Nucleus accumbens (tissue), 56 donors: ENCODE measurements at places on chromosomes 16 and 17.

GRCh38 chr17:44467108-44467507 lies 36.1 kb downstream of the GPATCH8 start:
- no peak for DNase-seq

GRCh38 chr17:28038802-28039201 lies 3.7 kb upstream of the NLK start:
- DNase-seq: no peak

- no peak for DNase-seq
These were observed 9.1 kb downstream of the TAOK2 start for GRCh38 chr16:29982560-29983419.

DNA sequence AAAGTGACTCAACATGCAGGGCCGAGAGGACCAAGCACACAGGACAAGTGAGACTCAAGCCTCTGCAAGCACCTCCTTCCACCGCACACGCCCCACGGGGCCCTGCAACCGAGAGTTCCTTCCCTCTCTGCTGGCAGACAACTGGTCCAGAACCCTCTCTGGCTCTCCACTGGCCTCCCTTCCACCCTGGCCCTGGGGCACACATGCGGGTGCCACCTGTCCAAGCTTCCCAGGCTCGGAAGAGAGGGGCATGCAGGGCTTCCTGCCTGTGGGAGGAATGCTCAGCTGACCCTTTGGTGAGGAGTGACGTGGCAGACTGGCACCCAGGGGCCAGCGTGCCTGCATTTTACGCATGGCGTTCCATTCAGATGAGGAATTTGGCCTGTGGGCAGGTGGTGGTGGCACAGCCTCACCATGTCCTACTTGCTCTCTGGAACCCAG lies 59.8 kb downstream of the PIPOX start:
- DNase-seq: no peak

GRCh38 chr17:7262935-7263800 lies 890 bp upstream of the CLDN7 start:
- no peak for DNase-seq

GRCh38 chr16:83004868-83005652 lies 378.3 kb downstream of the CDH13 start:
- no peak for DNase-seq

DNA sequence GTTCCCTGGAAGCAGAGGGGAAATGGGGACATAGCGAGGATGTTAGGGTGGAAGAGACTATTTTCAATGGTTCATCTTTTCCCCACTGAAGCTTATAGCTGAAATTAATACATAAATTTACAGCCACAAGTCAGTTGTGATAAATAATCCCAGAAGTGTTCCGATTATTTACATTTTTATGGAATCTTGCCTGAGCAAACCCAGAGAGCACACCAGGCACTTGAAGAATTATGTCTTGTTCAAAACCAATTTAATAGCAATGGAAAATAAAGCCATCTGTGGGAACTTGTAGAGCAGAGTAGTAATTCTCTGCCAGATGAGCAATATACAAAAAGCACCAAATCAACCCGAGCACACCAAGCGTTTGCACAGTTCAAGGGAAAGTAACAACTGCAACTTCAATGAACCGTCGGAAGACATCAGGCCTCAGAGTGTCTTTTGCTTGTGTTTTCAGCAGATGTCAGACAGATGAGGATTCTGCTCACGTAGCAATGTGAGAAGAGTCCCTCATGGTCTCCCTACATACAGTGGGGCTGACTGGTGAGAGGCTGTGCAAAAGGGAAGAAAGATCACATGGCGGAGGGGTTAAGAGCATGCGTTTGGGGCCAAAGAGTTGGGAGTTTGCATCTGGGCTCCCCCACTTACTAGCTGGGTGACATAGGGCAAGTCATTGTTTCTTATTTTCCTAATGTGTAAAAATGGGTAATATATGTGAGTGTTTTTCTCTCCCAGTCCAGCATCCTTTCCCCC lies 148.7 kb upstream of the HS3ST2 start:
- no peak for DNase-seq

DNA sequence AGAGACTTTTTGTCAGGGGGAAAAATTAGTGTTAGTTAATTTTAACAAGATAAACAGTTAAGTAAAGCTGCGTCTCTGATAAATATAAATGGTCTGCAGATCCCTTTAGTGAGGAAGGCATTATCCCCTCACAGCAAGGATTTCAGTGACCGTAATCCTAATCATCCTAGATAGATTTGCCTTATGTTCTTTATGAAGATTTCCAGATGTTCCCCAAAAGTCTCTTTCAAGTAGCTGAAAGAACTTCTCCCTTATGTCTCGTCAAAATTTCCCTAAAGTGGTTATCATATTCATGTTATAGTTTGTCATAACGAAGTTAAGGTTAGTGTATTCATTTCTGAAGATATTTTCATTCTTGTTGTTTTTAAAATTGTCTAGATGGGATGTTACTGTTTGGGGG lies 5.6 kb downstream of the MOSMO start:
- DNase-seq: no peak

- no peak for DNase-seq
These were observed 16.5 kb downstream of the TSPOAP1 start for GRCh38 chr17:58312021-58312630.

DNA sequence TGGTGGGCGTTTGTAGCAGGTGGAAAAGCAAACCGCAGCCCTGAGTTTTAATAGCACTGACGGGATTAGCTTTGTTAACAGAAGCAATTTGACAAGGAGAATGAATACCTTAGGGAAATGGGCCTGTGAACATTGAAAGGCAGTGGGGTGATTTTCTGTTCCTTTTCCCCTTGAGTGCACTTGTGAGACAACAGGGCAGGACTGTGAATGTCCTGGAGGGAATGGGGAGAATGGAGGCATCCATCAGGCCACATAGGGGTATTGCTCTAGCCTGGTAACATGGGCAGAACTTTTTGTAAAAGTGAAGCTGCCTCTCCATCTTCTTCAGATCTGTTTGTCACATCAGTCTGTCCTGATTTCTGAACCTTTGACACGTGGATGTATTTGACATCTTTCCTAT lies 26.2 kb downstream of the USP43 start:
- DNase-seq: no peak

DNA sequence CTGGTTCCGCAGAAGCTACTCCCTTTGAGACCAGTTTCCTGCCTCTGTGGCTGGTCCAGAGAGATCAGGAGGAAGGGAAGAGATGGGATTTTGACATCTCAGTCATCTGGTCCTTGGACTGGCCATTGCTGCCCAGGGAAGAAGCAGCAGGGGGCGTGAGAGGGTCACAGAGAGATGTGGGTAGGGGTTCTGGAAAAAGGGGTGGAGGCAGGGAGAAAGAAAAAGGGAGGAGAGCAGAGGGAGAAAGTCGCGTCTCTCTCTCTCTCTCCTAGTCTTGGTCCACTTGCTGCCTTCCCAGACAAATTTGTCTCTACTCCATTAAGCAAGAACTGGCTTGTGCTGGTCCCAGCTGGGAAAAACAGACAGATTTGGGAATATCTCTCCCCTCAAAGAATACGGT lies 4.4 kb downstream of the SHBG start:
- DNase-seq: no peak

DNA sequence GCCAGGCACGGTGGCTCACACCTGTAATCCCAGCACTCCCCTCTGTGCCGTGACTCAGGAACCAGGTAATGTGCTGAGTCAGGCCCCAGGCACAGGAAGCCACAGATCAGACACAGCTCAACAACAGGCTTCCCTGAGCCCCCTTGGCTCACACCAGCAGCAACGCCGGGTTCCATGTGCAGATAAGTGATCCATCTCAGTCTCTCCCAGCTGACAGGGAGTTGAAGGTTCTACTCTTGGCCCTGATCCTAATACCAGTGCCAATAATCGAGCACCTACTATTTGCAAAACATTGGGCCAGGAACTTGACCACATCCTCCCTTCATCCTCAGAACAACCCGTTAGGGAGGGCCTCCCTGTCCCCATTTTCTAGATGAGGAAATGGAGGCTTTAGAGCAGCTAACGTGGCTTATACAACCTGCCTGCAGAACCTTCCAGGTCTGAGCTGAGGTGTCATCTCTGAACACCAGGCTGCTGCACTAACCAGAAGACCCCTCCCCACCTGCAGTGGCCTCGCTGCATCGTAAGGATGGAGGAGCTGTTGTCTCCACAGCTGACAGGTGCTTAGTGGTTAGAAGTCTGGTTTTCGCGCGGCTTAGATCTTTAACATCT lies 64.8 kb upstream of the AMZ2 start:
- no peak for DNase-seq

DNA sequence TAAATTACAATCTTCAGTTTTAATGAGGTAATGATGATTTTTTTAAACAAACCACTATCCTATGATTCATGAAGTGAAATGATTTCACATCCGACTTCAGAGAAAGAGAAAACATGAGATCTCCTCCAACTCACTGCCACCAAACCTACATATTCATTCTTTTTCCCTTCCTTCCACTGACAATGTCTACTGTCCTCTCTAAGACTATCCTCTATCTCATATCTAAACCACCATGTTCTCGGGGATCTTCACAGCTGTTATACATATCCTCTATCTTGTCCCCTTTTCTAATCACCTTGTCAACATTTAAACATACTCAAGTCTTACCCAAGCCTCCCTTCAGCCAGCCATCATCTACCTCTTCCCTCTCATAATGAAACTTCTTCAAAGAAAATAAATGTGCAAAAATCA lies 53.5 kb downstream of the SMURF2 start:
- no peak for DNase-seq

DNA sequence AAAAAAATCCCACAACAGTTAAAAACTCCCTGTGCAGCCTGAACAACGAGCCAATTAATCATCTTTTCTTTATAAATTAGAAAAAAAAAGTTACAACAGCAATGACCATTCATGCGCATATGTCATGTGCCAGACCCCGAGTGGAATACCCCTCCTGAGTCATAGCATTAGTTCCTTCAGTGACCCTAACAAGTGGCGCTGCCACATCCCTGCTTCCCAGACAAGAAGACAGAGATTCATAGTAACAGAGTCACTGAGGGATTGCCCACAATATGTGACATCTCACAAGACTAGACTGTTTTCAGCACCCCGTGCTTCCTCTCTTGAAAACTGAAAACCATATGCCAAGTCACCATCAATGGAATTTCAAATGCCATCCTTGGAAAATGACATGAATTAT lies 7.9 kb downstream of the UMOD start:
- DNase-seq: no peak

DNA sequence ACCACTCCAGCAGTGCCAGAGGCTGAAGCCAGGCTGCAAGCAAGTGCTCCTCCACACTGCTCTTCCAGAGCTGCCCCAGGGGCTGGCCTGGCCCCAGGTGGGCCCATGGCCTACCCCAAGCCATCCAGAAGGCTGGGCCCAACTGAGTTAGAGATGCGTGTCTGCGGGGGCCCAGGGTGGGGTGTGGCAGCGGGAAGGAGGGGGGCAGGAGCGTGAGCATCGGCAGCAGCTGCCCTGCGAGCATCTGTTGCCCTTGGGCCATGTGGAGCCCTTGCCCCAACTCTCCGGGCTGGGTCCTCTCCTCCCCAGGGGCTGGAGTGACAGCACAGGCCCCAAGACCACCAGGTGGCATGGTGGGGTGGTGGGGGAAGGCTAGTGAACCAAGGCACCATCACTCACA lies 7.3 kb upstream of the SREBF1 start:
- DNase-seq: no peak

- no peak for DNase-seq
These were observed 2.0 kb upstream of the SEPHS2 start for GRCh38 chr16:30447512-30448226.

- no peak for DNase-seq
These were observed 6.1 kb downstream of the ZNF319 start for GRCh38 chr16:57994361-57994760.

- no peak for DNase-seq
These were observed 59.8 kb downstream of the NEUROD2 start for GRCh38 chr17:39547713-39548478.

DNA sequence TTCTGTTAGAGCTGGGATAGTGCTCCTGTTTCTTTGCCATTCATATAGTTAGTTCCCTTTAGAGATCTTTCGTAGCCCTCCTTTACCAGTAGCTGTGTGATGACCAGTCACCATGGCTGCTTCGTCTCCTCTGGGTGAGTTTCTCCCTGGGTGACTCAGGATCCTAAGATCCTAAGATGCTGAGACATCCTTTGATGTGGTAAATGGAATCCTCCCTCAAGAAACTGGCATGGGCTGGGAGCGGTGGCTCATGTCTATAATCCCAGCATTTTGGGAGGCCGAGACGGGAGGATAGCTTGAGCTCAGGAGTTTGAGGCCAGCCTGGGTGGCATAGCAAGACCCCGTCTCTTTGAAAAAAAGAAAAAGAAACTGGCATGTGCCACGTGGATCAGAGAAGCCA lies 5.9 kb downstream of the PHAF1 start:
- no peak for DNase-seq

- DNase-seq: no peak
These were observed 3.0 kb upstream of the CD68 start for GRCh38 chr17:7576432-7576937.

DNA sequence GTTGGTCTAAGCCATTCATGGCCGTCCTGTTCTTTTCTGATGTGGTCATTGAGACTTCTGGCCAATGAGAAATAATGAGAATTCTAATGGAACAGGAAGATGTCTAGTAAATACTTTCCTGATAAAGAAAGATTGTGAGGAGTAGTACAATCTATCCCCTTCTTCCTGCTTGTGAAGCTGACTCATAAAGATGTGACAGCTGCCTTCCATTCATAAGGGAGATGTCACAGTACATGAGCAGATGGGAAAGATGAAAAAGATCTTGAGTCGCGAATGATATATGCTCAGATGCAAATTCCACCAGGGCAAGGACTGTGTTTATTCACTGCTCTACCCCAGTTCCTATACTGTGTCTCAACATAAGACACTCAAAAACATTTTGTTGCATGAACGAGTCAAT lies 111.7 kb upstream of the FOXF1 start:
- DNase-seq: no peak

DNA sequence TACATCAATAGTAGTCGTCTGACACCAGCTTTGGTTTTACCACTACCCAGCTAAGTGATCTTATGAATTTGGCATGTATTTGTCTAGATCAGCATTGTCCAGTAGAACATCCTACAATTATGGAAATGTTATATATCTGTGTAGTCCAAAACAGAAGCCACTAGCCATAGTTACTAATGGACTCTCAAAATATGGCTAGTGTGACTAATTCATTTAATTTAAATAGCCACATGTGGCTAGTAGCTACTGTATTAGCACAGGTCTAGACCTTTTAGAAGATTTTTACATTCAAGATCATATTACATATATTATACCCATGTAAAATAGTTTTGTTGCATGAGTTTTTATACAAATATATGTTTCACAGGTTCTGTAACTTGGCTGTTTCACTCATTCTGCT lies 27.0 kb upstream of the NFAT5 start:
- DNase-seq: no peak
